ENCODE measurements at places on chromosomes 1 and 21. TPM values are rescaled to one million over a fixed set of nuclear protein-coding genes. Genes with fewer than 3 reads are reported as not detected.

GRCh38 chr1:11134251-11134897, 34.7 kb upstream of the EXOSC10 start:
- no peaks in the 10 kb centered on the region for H3K4me1 ChIP-seq
- no peaks in the 10 kb centered on the region for H3K27me3 ChIP-seq
- H3K36me3 ChIP-seq: peaks cover 60% of the 10 kb centered on the region
- H3K27ac ChIP-seq: no peak overlapping the region

DNA sequence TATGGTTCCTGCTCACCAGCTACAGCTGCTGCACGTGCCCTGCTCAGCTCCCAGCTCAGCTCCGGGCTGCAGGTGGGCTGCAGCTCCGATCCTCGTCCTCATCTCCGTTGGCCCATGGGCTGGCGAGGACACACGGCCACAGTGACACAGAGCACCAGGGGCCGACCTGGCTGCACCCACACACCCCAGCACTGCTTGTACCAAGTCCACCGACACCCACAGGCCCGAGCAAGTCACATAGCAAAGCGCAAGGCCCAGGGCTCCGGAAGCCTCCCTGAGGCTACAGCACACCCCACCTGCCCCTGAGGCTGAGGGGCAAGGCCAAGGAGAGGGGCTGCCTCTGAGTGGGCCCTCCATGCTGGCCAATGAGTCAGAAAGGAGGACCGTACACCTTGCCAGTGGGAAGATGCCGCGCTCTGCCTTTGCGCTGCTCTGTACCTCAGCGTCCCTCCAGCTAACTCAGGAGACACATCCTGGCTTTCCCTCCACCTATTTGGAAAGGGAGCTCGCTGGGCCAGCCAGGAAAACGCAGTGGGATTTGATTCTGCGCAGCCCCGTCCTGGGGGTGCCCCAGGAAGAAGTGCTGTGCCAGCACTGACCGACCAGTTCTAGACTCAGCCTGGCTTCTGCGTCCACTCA, 124.8 kb downstream of the SIK1 start:
- H3K4me1 ChIP-seq: no peaks in the 10 kb centered on the region
- no peaks in the 10 kb centered on the region for H3K36me3 ChIP-seq
- H3K27ac ChIP-seq: no peak overlapping the region
- H3K4me3 ChIP-seq: no peak overlapping the region

DNA sequence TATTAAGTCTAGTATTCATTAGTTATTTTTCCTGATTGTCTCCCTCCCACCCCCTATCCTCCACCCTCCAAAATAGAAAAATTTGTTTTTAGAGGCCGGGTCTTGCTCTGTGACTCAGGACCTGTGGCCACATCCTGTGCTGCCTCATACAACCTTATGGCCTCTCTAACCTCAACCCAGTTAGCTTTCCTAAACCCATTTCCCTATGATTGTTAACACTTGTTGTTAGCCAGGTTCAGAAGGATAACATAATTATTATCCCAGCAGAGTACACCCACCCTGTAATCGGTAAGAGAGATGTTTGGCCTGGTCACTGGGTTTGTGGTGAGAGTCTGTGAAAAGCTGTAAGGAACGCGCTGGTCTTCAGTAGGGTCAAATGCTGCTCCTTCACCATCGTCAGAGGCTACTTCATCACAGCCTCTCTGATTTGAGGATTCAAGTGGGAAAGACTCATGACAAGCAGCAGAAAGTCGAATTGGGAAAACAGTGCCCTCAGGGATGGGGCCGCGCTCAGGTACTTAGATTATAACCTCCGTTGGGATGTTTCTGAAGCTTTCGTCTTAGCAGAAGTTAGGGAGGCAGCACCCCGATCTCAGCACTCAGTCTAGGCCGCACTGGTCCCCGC, 35.9 kb upstream of the HMGN1 start:
- no peak overlapping the region for H3K4me3 ChIP-seq
- H3K36me3 ChIP-seq: no peaks in the 10 kb centered on the region
- H3K27ac ChIP-seq: peak overlapping the region; percentile 81

- no peak overlapping the region for H3K4me3 ChIP-seq
- no peaks in the 10 kb centered on the region for H3K27me3 ChIP-seq
- no peaks in the 10 kb centered on the region for H3K36me3 ChIP-seq
- no peaks in the 10 kb centered on the region for H3K4me1 ChIP-seq
These were observed 10.2 kb upstream of the ADCY10 start for GRCh38 chr1:167924102-167924501.

- no peak for DNase-seq
- no peaks in the 10 kb centered on the region for H3K27me3 ChIP-seq
- no peaks in the 10 kb centered on the region for H3K4me1 ChIP-seq
- no peaks in the 10 kb centered on the region for H3K36me3 ChIP-seq
These were observed 23.3 kb downstream of the KMO start for GRCh38 chr1:241555526-241555925.

DNA sequence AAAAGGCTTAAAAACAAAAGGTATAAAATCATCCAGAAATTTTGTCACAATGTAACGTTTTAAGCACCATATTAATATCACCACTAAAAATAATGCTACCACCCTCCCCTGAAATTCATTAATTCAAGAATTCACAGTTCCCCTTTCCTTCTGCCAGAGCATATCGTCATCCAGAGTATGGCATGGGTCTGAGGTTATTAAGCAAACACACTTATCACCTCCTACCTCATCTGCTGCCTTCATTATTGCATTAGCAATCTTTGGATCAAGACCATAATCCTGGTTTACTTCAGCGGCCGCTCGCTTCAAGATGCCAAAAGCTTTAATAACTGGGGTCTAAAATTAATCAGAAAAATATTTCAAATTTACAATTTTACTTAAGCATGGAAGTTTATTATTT, 6.2 kb downstream of the FH start:
- H3K36me3 ChIP-seq: peaks cover 41% of the 10 kb centered on the region
- H3K27ac ChIP-seq: no peak overlapping the region
- H3K27me3 ChIP-seq: no peaks in the 10 kb centered on the region
- H3K4me1 ChIP-seq: peaks cover 14% of the 10 kb centered on the region
- no peak overlapping the region for H3K4me3 ChIP-seq
- no peak for DNase-seq

DNA sequence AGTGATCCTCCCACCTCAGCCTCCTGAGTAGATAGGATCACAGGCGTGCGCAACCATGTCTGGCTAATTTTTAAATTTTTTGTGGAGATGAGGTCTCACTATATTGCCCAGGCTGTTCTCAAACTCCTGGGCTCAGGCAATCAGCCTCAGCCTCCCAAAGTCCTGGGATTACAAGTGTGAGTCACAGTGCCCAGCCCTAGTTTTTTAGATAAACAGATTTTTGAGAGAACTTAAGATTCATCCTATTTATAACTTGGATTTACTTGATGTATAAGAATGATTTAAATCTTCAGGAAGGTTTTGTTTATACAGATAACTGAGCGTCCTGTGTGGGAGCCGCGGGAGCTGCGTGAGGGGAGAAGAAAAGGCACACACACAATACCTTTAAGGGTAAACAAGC, 26.2 kb downstream of the HEYL start:
- H3K36me3 ChIP-seq: no peaks in the 10 kb centered on the region
- H3K4me1 ChIP-seq: no peaks in the 10 kb centered on the region
- H3K27me3 ChIP-seq: no peaks in the 10 kb centered on the region
- H3K27ac ChIP-seq: no peak overlapping the region
- DNase-seq: no peak
- H3K4me3 ChIP-seq: no peak overlapping the region

DNA sequence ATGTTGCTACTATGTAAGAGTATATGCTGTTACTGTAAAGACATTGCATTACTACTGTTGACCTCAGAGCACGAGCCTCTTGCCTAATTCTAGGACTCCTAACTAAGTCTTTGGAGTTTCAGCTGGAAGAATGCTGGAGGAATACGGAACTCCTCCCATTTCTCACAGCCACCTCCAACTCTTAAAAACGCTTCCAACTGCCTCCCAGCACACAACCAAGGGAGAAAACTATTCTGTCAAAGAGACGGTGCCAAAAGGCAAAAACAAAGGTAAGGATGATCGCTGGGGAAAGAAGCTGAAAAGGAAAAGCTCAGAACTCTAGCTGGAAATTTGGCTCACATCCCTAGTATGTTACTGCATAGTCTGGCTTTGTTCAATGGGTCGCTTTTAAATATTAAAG, at the start of gene FMO2:
Gene FMO2 (plus strand): TSS at position 210 of the 400 bp plus-strand sequence. CDS start 414 bp downstream, outside the sequence.
- peak within 1 kb of the TSS; percentile 67 for H3K27ac ChIP-seq
- peak within 1 kb of the TSS; percentile 44 for H3K4me3 ChIP-seq
- no peaks in the 10 kb centered on the region for H3K36me3 ChIP-seq
- DNase-seq: no peak

DNA sequence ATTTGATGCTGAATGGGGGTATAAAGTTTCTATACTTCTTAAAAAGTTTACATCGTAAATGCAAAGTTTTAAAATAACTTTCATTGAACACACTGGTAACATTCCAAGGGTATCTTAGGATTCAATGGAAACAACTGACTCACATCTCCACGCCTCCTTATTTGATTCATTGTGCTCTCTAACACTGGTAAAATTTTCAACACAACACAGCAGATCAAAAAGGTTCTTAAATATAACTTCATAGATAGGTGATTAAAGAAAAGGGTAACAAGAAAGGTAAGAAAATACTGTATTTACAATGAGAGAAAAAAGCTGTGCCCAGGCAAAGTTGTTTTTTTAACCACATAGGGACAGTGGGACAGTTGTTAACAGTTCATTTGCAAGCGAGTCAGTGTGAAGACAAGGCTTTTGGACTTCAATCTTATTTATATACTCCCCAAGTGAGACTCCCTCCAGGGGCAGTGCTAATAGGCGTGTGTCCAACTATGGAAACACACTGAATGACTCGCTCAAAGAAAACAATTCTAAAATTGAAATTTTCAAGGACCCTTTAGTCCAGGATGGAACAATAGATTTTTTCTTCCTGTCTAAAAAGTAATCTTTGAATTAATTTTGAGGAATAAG, 140.5 kb downstream of the TIAM1 start:
- no peaks in the 10 kb centered on the region for H3K4me1 ChIP-seq
- no peaks in the 10 kb centered on the region for H3K36me3 ChIP-seq
- H3K4me3 ChIP-seq: no peak overlapping the region

PCAT6 gene
- total RNA-seq: not detected

CRYAA gene
- total RNA-seq: not detected

TLR5 gene
- 1.0 TPM for total RNA-seq

FOXD2 gene
- 0.04 TPM for total RNA-seq

CATSPERE gene
- total RNA-seq: 0.63 TPM

USP33 gene
- total RNA-seq: 29.2 TPM

LHX8 gene
- not detected for total RNA-seq
